ENCODE measurements at places on chromosomes 3 and 15.

DNA sequence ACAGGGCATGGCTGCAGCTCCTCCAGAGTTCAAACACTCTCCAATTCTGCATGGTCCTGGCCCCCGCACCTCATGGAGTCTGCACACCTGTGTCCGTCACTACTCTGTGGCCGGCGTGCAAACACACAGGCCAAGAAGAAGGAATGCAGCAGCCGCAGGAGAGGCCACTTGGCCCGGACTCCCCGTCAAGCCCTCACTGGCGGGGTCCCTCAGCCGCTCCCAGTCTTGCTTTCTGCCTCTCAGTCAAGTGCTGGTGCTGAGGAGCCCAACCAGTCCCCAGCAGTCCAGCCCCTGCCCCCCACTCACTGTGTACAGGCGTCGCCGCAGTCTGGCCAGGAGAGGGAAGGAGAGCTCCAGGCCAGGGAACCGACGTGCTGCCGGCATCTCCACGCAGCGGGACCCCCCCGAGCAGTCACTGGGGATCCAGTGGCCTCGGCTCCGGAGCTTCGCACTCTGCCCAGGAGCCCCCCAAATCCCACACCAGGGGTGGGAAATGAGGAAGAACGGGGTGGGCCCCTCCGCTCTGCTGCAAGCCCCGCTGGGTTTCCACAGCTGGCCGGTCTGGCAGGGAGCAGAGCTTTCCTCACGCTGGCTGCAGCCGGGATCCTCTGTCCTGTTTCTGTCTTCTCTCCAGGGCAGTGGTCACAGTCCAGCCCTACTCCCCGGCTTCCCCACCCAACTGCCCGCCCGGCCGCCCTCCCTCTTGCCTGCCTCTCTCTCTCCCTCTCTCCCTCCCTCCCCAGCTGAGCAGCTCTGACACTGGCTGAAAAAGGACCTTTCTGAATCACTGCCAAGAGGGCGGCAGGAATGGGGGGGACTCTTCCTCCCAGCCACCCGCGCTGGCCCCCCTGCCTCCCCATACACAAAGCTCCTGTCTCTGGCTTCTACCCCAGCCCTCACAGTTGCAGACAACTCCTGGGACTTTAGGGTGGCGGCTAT lies 16.0 kb downstream of the TNK2 start:
- no peak for DNase-seq

DNA sequence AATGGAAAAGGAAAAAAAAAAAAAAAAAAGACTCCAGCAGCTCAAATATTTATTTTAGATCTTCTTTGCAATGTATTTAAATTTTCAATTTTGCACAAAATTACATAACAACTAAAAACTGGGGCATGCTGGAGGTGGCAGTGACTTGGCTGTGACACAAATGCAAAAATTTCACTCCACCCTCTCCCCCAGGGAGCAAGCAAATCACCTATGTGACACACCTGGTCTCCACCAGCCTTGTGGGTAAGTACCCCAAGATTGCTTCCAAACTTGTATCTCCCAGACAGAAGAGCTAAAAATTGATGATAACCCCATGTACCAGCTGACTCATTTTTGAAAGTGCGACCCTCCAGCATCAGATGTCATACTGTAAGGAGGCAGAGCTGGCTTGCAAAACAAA lies 32.0 kb downstream of the UBE3A start:
- no peak for DNase-seq

DNA sequence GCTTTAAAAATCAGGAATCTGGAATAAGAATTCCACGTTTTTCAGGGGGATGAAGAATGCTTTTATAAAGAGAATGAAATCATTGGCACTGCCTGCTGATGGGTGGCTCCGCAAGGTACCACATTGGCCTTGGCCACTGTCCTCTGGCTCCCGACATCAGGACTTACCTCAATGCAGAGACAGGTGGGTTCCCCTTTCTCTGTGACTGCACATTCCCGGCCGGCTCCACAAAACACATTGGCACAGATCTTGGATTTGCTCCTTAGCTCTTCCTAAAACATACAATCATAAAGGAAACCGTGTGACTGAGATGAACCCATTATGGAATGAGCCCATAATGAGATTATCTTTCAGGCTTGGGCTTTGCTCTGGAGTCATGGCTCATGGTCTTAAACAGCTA lies 35.0 kb downstream of the FSTL1 start:
- no peak for DNase-seq

DNA sequence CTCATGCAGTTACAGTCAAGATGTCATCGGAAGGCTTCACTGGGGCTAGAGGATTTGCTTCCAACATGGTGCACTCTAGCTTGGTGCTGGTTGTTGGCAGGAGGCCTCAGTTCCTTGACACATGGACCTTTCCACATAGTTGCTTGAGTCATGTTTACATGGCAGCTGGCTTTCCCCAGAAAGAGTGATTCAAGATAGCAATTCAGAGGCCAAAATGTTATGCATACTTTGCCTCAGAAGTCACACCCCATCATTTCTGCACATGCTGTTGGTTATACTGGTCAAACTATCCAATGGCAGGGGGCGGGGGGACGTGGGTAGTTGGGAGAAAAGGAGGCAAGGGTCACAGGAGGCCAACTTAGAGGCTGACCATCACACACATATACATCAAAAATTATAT lies 58.7 kb downstream of the FOXB1 start:
- DNase-seq: no peak

- no peak for DNase-seq
These were observed 54.4 kb upstream of the HERC1 start for GRCh38 chr15:63888146-63888545.

GRCh38 chr15:31296219-31296645 lies 30.4 kb upstream of the KLF13 start:
- no peak for DNase-seq

DNA sequence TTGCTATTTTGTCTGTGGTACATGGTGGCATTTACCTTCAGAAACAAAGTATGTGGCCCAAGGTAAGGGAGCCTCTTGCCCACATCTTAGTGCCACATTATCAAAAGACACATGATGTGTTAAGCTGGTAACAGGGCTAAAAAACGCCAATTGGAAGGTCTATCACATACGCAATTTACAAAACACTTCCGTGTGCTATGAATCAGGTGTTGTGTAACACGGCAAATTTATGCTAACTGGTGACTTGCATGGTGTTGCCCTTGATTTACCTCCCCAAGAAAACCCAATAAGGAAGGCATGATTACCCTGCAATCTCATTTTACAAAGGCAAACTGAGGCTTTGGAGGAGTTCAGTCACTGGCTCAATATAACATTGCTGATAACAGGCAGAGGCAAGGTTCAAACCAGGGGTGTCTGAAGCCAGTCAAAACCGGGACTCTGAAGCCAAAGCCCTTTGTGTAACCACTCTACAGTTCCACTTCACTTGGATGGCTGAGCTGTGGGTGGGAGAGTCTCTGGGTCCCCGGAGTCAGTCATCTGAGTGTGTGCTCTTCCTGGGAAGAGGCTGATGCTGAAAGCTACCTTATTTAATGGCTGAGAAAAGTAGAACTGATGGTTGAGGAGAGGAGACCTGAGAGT lies 103.9 kb upstream of the BCL6 start:
- DNase-seq: no peak

GRCh38 chr3:54424292-54424691 lies 301.9 kb downstream of the CACNA2D3 start:
- DNase-seq: no peak

DNA sequence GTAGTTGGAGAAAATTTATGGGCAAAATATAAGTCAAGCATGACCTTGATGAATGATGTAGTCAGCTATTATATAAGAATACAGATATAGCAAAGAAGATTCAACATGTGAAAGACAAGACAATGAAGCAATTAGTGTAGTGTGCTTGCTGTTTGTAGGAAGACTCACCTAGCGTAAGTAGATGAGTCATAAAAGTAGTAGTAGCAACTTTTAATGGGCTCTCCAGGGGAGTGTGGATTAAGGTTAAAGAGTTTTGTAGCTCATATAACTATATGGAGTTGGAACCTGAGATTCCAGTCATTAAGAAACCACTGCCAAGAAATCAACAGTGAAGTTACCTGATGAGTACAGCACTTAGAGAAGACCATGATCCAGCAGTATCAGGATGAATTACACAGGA lies 444.7 kb upstream of the CNTN3 start:
- DNase-seq: no peak
